ENCODE measurements at places on chromosomes 3 and 15.

- DNase-seq, result no peak
These were observed 37.3 kb downstream of the MB21D2 start for GRCh38 chr3:192880313-192880712.

- DNase-seq, result no peak
These were observed 101.1 kb upstream of the ICE2 start for GRCh38 chr15:60580073-60580472.

GRCh38 chr15:52517014-52517413 lies 11.7 kb downstream of the MYO5A start:
- DNase-seq, result no peak

GRCh38 chr3:101379658-101380376 lies 59.4 kb upstream of the IMPG2 start:
- no peak for DNase-seq

GRCh38 chr3:135917076-135917475 lies 48.5 kb upstream of the PPP2R3A start:
- DNase-seq, result no peak

- no peak for DNase-seq
These were observed 96.7 kb upstream of the MYZAP start for GRCh38 chr15:57495041-57495440.

GRCh38 chr15:62901909-62902546 lies 140.5 kb upstream of the TPM1 start:
- DNase-seq, result no peak

DNA sequence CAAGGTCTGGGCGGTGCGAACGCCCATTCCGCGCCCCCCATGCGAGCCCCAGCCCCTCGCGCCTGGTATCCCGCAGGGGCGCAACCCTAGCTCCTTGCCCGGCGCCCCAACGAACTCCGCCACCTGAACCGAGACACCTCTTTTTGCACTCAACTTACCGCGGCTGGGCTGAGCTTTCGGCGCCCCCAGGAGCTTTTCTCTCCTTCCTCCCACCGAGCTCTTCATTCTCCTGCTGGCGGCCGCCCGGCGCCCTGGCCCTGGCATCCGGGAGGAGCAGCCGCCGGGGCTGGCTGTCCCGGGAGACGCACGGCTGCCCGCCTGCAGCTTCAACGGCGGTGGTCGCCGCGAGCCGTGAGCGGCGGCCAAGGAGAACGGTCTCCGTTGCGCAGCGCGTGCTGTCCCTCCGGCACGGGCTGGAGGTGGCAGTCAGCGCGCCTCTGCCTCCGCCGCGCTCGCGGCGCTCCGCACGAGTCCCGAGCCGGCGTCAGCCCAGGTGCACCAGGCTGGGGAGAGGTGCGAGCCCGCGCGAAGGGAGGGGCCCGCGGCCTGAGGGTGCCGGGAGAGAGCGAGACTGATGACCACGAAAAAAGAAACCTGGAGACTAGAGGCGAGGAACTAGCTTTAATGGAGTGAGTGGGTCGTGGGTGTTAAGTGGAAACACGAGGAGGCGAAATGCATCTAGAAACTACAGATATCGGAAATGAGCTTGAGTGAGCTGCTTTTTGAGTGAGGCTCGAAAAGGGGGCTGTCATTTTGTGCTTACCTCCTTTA lies 621.5 kb upstream of the ZNF385D start:
- DNase-seq, result no peak

DNA sequence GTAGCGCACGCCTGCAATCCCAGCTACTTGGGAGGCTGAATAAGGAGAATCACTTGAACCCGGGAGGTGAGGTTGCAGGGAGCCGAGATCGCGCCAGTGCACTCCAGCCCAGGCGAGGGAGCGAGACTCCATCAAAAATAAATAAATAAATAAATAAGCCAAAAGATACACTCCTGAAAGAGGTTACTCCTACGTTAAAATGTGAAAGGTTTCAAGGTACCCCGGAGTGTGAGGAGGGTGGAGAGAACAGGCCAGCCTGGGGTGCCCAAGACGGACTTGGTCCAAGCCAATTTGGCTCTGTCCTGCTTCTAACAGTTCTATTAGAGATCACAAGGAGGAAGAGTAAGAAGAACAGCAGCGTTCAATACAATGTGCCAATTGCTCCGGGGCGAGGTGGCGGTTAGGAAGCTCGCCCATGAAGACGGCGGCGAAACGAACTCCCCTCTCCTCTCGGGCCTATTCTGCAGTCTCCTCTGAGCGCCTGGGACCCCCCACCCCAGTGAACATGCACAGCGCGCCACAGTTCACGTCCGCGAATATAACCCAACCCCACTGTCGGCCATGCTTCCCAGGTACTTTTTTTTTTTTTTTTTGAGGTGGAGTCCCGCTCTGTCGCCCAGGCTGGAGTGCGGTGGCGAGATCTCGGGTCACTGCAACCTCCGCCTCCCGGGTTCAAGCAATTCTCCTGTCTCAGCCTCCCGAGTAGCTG lies 942 bp downstream of the ELP6 start:
- no peak for DNase-seq

DNA sequence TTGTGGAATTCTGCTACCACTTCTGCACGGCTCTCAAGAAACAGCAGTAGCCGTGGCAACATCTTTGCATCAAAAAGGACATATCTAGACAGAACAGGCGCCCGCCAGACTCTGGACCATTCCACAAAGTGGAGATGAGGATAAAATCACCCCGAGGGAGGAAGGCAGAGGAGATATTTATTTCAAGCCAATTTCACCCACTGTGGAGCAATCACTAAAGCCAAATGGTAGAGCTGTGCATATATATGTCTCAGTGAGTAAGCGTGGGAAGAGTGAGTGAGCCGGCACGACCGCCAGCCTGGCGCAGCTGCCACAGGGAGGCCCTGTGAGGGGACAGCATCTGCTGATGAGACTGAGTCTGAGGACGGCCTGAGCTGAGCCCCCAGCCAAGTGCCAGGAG lies 111.3 kb downstream of the MEGF11 start:
- DNase-seq, result no peak

DNA sequence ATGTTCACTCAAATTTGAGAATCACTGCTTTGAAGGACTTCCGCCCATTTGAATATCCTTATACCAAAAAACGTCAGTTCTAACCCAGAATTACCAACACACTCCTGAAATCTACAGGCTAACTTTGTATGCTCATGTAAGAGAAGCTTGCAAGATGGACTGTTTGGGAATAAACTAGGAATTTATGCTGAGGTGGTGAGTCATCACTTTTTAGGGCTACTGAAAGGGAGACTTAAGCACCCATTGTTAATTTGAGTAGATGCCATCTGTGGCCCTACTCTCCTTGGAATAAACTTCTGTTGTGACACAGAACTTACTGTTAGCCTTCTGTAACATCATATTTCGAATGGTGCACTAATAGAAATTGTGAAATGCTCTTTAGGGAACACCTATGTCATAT lies 74.6 kb downstream of the FGF12 start:
- DNase-seq, result no peak

- DNase-seq, result no peak
These were observed 209.2 kb downstream of the NSUN3 start for GRCh38 chr3:94272016-94272415.

GRCh38 chr3:12796171-12797123 lies at the start of gene CAND2:
CAND2 (plus strand) TSS chr3:12796680; CDS start chr3:12796721, 41 bp downstream.
- DNase-seq, result peak; percentile 25

DNA sequence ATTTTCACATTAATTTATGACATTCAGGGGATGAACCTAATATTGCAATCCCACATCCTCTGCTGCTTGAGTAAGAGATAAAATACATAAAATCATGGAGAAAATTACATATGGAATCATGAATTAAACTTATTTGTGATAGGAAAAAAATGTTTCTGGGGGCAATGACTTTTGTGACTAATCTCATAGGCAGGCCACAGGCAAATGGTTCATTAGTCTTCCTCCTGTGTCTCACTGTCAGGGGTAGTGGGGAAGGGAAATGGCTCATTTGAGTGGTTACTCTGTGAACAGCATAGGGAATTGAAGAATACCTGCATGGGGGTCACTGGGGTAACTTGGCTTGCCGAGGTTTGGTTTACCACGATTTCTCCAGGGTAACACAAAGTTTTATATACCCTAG lies 72.0 kb downstream of the TFG start:
- no peak for DNase-seq
